ENCODE measurements at places on chromosomes 1 and 21.

DNA sequence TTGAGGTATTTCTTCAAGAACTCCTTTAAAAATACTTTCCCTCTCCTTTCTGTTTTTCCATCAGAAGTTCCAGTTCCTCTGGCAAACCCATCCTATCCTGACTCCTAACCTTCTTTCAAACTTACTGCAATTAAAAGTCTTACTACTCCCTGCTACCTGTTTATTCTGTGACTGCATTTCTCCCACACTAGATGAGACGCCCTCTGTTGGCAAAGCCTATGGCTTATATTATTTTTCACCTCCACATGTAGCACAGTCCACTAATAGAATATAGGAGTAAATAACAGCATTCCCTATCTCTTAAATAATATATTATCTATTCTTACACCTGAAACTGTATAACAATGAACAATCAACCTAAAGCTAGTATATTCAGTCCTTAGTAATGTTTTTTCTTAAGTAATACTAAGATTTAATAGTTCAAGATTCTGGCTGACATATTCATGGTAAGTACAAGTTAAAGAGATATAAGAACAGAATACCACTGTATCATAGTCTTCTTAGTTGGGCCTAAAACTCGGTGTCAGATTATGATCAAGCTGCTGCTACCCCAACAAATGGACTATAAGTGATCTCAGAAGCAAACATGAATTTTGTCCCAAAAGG, 54.8 kb downstream of the RAB3GAP2 start:
- DNase-seq = no peak

- DNase-seq = no peak
Measured at GRCh38 chr1:172647110-172647564, 11.8 kb upstream of the FASLG start.

- no peak for DNase-seq
Measured at GRCh38 chr1:43438006-43438405, 15.7 kb downstream of the HYI start.

DNA sequence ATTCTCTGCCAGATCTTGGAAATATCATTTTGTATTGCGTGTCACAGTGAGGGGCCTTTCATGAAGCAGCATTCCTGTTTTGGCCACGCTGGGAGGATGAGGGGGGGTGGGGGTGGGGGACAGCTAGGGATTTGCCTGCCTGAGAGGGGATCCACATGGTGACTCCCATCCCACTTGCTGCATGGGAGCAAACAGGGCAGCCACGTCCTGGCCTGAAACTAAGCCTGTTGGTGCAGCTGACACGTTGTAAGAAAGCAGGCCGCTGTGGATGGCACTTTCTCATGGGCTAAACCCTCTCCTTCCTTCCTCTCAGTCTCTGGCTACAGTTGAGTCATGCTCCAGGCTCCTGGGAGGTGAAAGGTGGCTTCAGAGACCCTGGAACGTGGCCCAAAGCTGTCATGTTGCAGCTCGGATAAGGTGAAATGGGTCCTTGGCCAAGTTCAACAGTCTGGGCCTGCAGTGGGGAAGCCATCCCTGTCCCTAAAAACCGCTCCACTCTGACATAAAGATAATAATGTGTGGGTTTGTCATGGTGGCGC, 346.7 kb upstream of the VAMP3 start:
- no peak for DNase-seq

All from omental fat pad (tissue), 4 donors.